Dermis microvascular lymphatic vessel endothelial cell (primary cell): ENCODE measurements at places on chromosomes 13 and 19.

- DNase-seq, result no peak
These were observed 590 bp downstream of the LILRB5 start for GRCh38 chr19:54256250-54257115.

DNA sequence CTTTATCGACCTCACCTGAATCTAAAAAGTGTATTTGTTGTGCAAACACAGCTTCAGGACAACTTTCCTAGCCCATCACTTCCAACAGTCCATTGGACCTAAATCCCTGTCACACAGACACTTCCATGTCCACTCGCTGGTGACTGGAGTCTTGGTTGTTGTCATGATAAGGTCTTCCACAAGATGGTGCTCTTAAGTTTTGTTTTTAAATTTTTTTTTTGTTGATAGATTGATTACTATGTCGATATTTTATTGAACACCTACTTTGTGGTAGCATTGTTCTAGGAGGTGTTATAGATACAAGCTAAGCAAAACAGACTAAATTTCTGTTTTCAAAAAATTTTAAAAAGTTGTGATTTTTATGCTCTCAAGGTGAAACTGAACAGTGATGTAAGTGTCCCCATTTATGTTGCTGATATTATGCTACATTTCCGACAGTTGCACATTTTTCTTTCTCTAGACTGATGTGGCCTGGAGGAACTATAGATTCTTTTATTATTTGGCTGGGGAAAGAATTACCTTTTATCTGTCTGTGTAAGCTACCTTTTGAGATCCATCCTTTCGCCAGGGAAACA, 8.1 kb upstream of the ERICH6B start:
- no peak for DNase-seq

DNA sequence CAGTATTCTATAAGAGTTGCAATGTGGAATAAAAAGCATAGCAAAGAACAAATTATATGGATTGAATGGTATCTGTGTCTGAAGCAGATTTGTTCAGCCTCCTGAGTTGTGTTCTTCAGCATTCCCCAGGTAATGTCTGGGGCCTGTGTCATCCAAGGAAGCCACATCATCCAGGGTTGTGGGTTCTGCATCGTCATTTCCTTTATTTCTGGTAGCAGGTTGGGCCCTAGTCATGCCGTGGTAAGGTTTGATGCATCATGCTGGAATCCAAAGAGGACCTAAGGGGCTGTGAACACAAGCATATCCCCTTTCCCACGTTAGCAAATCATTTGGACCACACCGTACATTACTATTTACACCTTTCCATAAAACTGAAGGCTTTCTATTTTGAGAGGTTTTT, 131.0 kb upstream of the ZNF91 start:
- no peak for DNase-seq

GRCh38 chr13:30748717-30749116, 13.4 kb downstream of the ALOX5AP start:
- DNase-seq, result no peak

DNA sequence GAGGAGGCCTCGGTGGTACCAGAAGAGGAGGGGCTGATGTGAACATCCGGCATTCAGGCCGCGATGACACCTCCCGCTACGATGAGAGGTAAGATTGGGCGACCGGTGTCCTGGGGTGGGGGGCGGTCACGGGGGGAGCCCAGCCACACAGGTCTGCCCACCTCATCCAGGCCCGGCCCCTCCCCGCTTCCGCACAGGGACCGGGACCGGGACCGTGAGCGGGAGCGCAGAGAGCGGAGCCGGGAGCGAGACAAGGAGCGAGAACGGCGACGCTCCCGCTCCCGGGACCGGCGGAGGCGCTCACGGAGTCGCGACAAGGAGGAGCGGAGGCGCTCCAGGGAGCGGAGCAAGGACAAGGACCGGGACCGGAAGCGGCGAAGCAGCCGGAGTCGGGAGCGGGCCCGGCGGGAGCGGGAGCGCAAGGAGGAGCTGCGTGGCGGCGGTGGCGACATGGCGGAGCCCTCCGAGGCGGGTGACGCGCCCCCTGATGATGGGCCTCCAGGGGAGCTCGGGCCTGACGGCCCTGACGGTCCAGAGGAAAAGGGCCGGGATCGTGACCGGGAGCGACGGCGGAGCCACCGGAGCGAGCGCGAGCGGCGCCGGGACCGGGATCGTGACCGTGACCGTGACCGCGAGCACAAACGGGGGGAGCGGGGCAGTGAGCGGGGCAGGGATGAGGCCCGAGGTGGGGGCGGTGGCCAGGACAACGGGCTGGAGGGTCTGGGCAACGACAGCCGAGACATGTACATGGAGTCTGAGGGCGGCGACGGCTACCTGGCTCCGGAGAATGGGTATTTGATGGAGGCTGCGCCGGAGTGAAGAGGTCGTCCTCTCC, 6.3 kb upstream of the LIN7B start:
- DNase-seq, result no peak

- DNase-seq, result peak; percentile 90
These were observed at the start of gene ERCC1 for GRCh38 chr19:45423589-45424190. Gene ERCC1 (minus strand): TSS chr19:45423917. CDS start chr19:45423374, 543 bp downstream.

DNA sequence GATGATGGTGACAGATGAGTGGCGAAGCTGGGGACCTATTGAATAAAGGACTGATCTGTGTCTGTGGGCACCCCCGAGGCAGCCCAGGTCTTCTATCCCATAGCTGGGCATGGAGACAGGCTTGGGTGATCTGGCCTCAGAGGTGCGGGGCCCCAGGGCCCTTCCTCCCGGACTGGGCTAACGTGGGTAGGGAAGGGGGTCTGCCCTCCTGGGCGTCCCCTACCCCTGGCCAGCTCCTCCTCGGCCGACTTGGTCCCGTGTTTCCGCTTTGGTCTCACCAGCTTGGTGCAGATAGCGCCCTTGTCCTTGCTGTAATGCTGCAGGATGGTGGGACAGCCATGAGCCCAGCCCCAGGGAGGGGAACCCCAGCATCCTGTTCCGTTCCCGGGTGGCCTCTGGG, 3.3 kb downstream of the MATK start:
- DNase-seq, result no peak

- DNase-seq, result no peak
These were observed 29.4 kb upstream of the FBXL3 start for GRCh38 chr13:77056382-77056781.

- DNase-seq, result no peak
These were observed 465.3 kb downstream of the COG6 start for GRCh38 chr13:40120781-40121180.

GRCh38 chr13:108276060-108276459, 6.5 kb downstream of the TNFSF13B start:
- DNase-seq, result no peak

GRCh38 chr19:31258211-31259052, 90.8 kb downstream of the TSHZ3 start:
- no peak for DNase-seq

DNA sequence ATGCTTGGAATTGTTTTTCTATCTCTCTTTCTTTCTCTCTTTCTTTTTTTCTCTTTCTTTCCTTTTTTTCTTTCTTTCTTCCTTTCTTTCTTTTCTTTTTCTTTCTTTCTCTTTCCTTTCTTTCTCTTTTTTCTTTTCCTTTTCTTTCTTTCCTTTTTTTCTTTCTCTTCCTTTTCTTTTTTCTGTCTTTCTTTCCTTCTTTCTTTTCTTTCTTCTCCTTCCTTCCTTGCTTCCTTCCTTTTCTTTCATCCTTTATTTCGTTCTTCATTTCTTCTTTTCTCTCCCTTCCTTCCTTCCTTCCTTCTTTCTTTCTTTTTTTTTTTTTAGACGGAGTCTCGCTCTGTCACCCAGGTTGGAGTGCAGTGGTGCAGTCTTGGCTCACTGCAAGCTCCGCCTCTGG, 1.9 kb upstream of the MEX3D start:
- no peak for DNase-seq

- peak; percentile 39 for DNase-seq
These were observed 69.6 kb downstream of the ARHGEF7 start for GRCh38 chr13:111184458-111185401.

GRCh38 chr13:41520016-41520659, 62.8 kb downstream of the RGCC start:
- no peak for DNase-seq

GRCh38 chr13:111491021-111491420, 170.6 kb downstream of the TEX29 start:
- no peak for DNase-seq

DNA sequence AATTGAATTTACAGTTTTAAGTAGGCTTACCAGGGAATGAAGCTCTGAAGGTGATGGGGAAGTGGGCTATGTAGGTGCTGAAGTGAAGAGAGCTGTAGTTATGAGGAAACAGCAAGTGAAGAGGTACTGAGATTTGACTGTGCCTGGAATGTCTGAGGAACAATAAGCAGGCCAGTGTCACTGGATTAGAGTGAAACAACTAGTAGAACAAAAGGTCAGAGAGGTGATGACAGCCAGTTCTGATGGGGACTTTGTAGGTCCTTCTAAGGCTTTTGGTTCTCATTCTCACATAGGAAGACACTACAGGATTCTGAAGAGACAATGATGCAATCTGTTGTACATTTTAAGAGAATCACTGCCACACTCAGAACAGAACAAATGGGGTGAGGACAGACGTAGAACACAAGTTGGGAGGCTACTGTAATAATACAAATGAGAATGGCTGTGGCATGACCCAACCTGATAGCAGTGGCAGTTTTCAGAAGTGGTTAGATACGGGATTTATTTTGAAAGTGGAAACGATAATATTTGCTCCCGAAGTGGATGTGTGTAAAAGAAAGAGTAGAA, 130.8 kb downstream of the MYCBP2 start:
- no peak for DNase-seq

GRCh38 chr19:12364391-12365235, 870 bp downstream of the ZNF442 start:
- peak; percentile 5 for DNase-seq

DNA sequence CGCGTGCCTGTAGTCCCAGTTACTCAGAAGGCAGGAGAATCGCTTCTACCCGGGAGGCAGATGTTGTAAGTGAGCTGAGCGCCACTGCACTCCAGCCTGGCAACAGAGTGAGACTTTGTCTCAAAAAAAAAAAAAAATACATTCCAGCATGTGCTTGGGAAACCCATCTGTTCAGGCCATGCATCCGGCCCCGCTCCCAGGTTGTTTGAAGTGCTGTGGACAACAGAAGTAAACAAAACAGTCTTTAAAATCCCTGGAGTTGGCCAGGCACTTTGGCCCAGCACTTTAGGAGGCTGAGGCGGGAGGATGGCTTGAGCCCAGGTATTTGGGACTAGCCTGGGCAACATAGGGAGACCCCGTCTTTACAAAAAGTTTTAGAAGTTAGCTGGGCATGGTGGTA, 3.2 kb upstream of the PTPRS start:
- DNase-seq, result no peak

GRCh38 chr13:40271931-40272775, 394.3 kb downstream of the FOXO1 start:
- peak; percentile 57 for DNase-seq

GRCh38 chr13:36796052-36796451, 23.0 kb upstream of the RFXAP start:
- DNase-seq, result no peak

GRCh38 chr13:79502859-79503468, 22.0 kb downstream of the NDFIP2 start:
- DNase-seq, result no peak

DNA sequence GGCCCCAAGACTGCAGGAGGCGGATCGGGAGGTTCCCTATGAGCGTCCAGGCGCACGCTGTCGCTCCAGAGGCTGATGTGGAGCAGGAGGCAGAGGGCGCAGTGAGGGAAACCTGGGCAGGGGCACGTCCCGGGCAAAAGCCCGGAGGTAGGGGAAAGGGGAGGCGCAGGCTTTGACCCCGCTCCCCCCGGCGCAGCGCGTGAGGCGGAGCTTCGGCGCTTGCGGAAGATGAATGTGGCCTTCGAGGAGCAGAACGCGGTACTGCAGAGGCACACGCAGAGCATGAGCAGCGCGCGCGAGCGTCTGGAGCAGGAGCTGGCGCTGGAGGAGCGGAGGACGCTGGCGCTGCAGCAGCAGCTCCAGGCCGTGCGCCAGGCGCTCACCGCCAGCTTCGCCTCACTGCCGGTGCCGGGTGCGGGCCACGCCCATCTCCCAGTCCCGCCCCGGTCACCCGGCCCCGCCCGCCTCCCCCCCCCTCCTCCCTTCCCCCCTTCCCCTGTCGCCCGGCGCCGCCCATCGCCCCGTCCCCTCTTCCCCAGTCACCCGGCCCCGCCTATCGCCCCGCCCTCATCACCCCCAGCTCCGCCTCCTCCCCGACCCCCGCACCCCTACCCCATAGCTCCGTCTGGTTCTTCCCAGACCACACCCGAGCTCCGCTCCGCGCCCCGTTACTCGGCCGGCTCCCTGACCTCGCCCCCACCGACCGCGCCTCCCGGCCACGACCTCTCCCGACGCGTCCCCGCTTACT, 4.1 kb downstream of the HMG20B start:
- peak; percentile 73 for DNase-seq

- DNase-seq, result no peak
These were observed 3.7 kb upstream of the FCER2 start for GRCh38 chr19:7705387-7706187.

DNA sequence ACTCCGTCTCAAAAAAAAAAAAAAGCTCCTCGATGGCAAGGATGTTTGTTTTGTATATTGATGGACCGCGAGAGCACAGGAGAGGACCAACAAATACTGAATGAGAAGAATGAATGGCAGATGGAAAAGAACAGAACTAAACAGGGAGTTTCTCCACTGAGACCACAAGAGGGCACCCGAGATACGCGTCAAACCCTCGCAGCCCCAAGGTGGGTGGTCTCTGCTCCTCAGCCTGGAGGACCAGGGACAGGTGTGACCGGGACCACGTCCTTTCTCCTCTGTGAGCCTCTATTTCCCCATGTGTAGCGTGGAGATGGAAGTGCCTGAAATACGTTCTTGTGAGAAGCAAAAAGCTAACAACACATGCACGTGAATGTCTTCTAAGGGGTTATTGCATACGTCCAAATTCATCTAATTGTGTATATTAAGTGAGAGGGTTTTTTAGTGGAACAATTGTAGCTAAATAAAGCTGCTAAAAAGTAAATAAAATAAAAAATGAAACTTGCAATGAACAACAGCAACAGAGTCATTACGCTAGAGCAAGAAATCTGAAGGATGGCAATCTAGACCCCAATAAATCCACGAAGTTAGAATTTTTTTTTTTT, 8.3 kb upstream of the CDC42EP5 start:
- DNase-seq, result peak; percentile 57

GRCh38 chr13:32124743-32125142, 93.2 kb downstream of the FRY start:
- no peak for DNase-seq

DNA sequence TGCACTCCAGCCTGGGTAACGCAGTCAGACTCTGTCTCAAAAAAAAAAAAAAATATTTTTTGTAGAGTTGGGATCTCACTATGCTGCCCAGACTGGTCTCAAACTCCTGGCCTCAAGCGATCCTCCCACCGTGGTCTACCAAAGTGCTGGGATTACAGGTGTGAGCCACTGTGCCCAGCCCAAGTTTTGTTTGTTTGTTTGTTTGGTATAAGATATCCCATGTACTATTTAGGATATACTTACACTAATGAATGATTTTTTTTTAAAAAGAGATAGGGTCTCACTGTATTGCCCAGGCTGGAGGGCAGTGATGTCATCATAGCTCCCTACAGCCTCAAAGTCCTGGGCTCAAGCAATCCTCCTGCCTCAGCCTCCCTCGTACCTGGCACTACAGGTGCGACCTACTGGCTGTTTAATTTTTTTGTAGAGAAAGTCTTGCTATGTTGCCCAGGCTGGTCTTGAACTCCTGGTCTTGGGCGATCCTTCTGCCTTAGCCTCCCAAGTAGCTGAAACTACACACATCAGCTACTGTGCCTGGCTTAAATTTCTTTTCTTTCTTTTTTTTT, 24.0 kb downstream of the TLE6 start:
- no peak for DNase-seq
